ENCODE measurements at places on chromosomes 6 and 20. TPM values are rescaled to one million over a fixed set of nuclear protein-coding genes. Genes with fewer than 3 reads are reported as not detected.

YTHDF1 gene
- 42.0 TPM for total RNA-seq

MAP7 gene
- 0.16 TPM for total RNA-seq

DNA sequence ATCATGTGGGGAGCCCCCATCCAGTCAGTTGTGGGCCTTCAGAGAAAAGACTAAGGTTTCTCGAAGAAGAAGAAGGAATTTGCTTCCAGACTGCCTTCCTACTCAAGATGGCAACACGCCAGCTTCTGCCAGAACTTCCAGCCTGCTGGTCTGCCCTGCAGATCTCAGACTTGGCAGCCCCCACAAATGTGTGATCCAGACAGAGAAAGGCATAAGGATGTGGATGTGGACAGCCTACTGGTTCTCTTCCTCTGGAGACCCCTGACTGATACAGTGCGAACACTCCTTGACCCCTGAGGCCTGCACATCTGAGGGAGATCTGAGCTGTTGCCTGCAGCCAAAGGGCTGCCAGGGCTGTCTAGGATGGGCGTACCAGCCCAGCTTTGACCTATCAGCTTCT is 8.6 kb downstream of the GABRR1 start:
- no peaks in the 10 kb centered on the region for H3K4me1 ChIP-seq
- DNase-seq: no peak
- H3K4me3 ChIP-seq: no peak overlapping the region
- H3K36me3 ChIP-seq: no peaks in the 10 kb centered on the region

GRCh38 chr6:44976677-44977641 is 351.2 kb upstream of the RUNX2 start:
- no peak overlapping the region for H3K4me3 ChIP-seq
- peak; percentile 73 for DNase-seq

- no peaks in the 10 kb centered on the region for H3K36me3 ChIP-seq
- H3K4me1 ChIP-seq: no peaks in the 10 kb centered on the region
- H3K27ac ChIP-seq: no peak overlapping the region
- no peaks in the 10 kb centered on the region for H3K27me3 ChIP-seq
Observed at GRCh38 chr20:15328084-15328483, 990.7 kb upstream of the FLRT3 start.

- no peak overlapping the region for H3K27ac ChIP-seq
- no peak overlapping the region for H3K4me3 ChIP-seq
- no peak for DNase-seq
- no peaks in the 10 kb centered on the region for H3K4me1 ChIP-seq
- H3K36me3 ChIP-seq: no peaks in the 10 kb centered on the region
Observed at GRCh38 chr6:147909640-147910039, 401.1 kb downstream of the SAMD5 start.

PROCR gene
- not detected for total RNA-seq

DNA sequence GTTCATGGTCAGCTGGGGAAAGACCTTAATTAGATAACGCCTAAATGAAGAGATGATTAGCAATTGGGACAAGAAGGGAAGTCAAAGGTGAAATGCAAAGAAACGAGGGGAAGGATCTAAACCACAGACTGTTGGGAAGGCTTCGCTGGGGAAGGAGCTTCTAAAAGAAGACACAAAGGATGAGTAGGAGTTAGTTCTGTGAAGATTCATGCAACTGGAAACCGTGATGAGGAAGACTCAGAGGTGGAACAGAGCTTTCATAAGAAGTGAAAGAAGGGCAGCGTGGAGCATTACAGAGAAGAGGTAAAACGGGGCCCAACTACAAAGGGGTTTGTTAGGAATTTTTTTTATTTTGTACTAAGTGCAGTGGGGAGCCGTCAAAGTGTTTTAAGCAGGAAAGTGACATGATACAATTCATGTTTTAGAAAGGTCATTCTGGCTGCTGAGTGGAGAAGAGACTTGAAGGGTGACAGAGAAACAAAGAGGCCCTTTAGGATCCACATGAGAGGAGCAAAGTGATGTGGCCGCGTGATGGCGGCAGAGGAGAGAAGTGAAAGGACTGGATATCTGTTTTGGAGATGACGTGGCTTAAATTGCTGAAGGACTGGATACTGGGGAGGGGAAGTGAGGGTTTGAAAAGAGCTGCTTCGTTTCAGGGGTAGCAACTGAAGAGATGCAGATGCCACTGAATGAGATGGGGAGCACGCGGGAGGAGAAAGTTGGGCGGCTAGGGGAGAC is 33.6 kb downstream of the TTI1 start:
- H3K27me3 ChIP-seq: no peaks in the 10 kb centered on the region
- H3K4me3 ChIP-seq: no peak overlapping the region

EYA2 gene
- not detected for total RNA-seq

DNA sequence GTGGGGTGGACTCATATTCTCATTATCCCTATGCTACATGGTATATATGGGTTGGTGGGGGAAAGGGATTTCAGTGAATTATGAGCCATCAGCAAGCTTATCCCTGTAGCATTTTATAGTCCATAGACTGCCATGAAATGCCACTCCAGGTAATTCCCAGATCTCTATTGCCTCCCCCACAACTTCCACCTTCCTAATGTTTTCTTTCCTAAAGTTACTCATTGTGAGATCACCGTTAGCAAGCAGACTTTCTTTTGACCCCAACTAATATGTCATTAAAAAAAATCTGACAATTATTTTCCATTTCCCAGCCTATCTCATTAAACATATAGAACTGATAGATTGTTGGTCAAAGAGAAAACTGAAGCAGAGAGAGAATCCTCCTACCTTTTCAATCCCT is 40.7 kb upstream of the TBX18 start:
- no peak for DNase-seq
- no peak overlapping the region for H3K4me3 ChIP-seq
- no peak overlapping the region for H3K27ac ChIP-seq
- H3K36me3 ChIP-seq: no peaks in the 10 kb centered on the region
- H3K4me1 ChIP-seq: no peaks in the 10 kb centered on the region

HLA-DPA1 gene
- total RNA-seq: 115 TPM

DNA sequence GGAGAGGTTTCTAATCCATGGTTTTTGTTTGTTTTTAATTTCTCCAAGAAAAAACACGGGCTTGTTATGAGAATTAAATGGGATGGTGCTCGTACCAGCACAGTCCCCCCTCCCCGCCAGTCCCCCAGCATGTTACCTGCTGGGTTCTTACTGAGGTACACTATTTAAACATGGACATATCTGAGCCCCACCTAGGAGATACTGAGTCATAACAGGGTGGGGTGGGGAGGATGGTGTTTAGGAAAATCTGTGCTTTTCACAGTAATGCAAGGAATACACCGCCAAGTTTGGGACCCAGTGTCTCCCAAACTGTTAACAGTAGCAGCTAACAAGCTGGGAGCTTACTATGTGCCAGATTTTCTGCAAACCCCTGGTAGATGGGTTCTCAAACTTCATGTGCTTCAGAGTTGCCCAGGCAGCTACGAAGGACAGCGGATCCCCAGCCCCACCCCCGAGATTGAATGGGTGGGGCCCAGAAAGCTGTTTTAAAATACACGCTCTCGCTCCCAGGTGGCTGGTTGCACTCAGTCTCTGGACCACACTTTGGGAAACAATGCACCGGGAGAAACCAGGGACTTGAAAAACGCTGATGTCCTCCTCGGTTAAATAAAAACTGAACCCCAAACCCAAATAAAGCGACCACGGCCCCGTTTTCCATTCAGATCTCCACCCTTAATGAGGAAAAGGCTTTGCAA is 995 bp downstream of the ZFP64 start:
- DNase-seq: peak; percentile 36
- H3K4me3 ChIP-seq: peak overlapping the region; percentile 88
- no peaks in the 10 kb centered on the region for H3K4me1 ChIP-seq
- H3K27me3 ChIP-seq: no peaks in the 10 kb centered on the region
- H3K36me3 ChIP-seq: no peaks in the 10 kb centered on the region

STMND1 gene
- total RNA-seq: not detected

DNA sequence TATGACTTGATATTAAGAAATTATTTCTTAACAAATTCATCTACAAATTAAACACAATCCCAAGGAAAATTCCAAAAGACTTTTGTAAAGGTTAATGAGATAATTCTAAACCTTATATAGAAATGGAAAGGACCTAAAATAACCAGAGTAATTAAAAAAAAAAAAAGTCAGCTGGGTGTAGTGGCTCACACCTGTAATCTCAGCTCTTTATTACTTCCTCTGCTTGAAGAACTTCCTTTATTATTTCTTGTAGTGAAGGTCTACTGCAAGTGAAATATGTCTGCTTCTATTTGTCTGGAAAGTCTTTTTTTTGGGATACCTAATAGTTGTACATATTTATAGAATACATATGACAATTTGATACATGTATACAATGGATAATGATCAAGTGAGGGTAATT is 20.2 kb upstream of the BLCAP start:
- H3K36me3 ChIP-seq: no peaks in the 10 kb centered on the region
- H3K4me1 ChIP-seq: no peaks in the 10 kb centered on the region
- H3K27me3 ChIP-seq: no peaks in the 10 kb centered on the region

GRCh38 chr20:32761417-32761830 is 761 bp upstream of the DNMT3B start:
- peak overlapping the region; percentile 11 for H3K27ac ChIP-seq
- no peak for DNase-seq
- H3K27me3 ChIP-seq: no peaks in the 10 kb centered on the region
- no peaks in the 10 kb centered on the region for H3K4me1 ChIP-seq
- H3K4me3 ChIP-seq: peak overlapping the region; percentile 59

OR2J2 gene
- not detected for total RNA-seq

CTCFL gene
- total RNA-seq: not detected

DNA sequence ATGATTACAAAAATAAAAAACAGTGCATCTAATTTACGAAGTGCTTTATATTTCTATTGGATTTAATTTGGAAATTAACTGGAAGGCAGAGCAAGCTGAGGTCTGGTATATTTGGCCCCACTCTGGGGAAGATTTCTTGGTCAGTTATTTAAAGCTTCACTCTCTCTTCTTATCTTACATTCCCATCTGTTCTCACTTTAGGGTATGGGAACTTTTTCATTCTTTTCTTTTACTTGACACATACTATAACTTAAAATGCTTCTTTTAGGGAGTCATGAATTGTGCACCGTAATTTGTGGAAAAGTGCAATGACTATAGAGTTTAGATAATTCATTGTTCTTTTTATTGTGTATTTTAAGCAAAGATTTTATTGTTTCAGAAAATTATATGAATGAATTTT is 170.4 kb downstream of the BCKDHB start:
- no peak for DNase-seq
- no peaks in the 10 kb centered on the region for H3K36me3 ChIP-seq
- no peaks in the 10 kb centered on the region for H3K27me3 ChIP-seq

- no peaks in the 10 kb centered on the region for H3K36me3 ChIP-seq
- DNase-seq: no peak
- no peak overlapping the region for H3K27ac ChIP-seq
- H3K27me3 ChIP-seq: no peaks in the 10 kb centered on the region
- no peak overlapping the region for H3K4me3 ChIP-seq
Observed at GRCh38 chr6:123393331-123393730, 243.4 kb downstream of the TRDN start.

- H3K36me3 ChIP-seq: no peaks in the 10 kb centered on the region
- peak; percentile 53 for DNase-seq
- H3K4me3 ChIP-seq: peak overlapping the region; percentile 33
Observed at GRCh38 chr20:56414842-56415765, 3.0 kb downstream of the CASS4 start.

DNA sequence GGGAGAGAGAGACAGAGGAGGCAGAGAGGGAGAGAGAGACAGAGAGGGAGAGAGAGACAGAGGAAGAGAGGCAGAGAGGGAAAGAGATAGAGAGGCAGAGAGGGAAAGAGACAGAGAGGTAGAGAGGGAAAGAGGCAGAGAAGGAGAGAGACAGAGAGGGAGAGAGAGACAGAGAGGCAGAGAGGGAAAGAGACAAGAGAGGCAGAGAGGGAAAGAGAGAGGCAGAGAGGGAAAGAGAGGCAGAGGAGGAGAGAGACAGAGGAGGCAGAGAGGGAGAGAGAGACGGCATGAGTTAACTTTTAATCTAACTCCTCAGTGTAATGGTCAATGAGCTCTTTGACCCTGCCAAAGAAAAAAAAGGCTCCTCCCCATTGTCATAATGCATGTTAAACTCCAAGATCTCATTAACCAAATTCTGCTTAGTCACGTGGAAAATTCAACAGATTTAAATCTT is 7.1 kb downstream of the ELOVL2 start:
- no peaks in the 10 kb centered on the region for H3K36me3 ChIP-seq
- H3K4me3 ChIP-seq: no peak overlapping the region
- peaks cover 3% of the 10 kb centered on the region for H3K27me3 ChIP-seq
- DNase-seq: no peak
- H3K27ac ChIP-seq: no peak overlapping the region

- no peaks in the 10 kb centered on the region for H3K27me3 ChIP-seq
- no peak overlapping the region for H3K4me3 ChIP-seq
- peaks cover 50% of the 10 kb centered on the region for H3K4me1 ChIP-seq
- H3K27ac ChIP-seq: peak overlapping the region; percentile 91
Observed at GRCh38 chr6:7135755-7136154, 28.0 kb downstream of the RREB1 start.

DNA sequence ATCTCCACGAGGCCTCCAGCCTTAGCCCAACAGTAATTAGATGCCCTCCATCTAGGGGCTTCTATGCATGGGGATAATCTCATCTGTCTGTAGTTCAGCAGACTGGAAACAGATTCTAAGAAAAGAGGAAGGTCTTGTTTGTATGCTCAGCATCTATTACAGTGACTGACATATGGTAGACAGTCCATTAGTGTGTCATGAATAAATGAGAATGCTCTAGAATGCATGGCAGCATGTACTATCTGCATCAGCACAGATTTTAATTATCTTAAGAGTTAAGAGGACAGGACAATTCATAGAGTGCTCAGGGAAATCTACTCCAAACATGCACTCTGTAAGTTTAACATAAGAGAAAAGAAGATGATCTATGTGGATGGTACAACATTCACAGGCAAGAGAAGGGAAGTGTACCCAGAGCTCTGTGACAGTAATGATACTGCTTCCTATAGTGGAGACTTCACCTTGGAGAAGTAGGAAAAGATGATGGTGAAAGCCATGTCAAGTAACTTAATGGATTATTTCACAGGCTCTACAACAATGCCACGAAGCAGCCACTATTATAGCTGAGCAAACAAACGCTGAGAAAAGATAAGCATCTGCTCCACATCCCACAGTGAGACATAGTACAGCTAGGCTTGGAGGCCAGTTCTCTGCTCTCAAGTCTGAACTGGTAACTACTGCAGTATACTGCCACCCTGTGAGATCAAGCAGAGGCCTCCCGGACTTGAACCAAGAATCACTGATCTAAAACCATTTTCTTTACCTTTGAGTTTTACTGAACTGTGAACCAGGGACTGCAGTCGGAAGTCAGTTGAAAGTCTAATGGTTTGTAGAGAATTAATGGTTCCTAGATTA is 309.2 kb upstream of the SPTLC3 start:
- no peaks in the 10 kb centered on the region for H3K4me1 ChIP-seq
- H3K27ac ChIP-seq: no peak overlapping the region
- no peak for DNase-seq
- H3K36me3 ChIP-seq: no peaks in the 10 kb centered on the region
- no peaks in the 10 kb centered on the region for H3K27me3 ChIP-seq
- no peak overlapping the region for H3K4me3 ChIP-seq

HDGFL1 gene
- total RNA-seq: not detected

BTNL2 gene
- not detected for total RNA-seq

GRCh38 chr6:94953867-94954631 is 623.3 kb upstream of the MANEA start:
- no peaks in the 10 kb centered on the region for H3K36me3 ChIP-seq
- H3K27ac ChIP-seq: no peak overlapping the region
- no peaks in the 10 kb centered on the region for H3K27me3 ChIP-seq

TNNC2 gene
- 1.4 TPM for total RNA-seq

- DNase-seq: no peak
- peaks cover 4% of the 10 kb centered on the region for H3K36me3 ChIP-seq
- H3K27me3 ChIP-seq: no peaks in the 10 kb centered on the region
- no peak overlapping the region for H3K4me3 ChIP-seq
- H3K27ac ChIP-seq: peak overlapping the region; percentile 56
Observed at GRCh38 chr6:41967312-41968287, 26.0 kb upstream of the CCND3 start.

FAM83C gene
- total RNA-seq: not detected

SLC22A7 gene
- total RNA-seq: not detected

CST7 gene
- total RNA-seq: 74.9 TPM

SOD2 gene
- 78.3 TPM for total RNA-seq

Data from naive thymus-derived CD4-positive, alpha-beta T cell (primary cell).